ENCODE measurements at places on chromosomes 6 and 20.

DNA sequence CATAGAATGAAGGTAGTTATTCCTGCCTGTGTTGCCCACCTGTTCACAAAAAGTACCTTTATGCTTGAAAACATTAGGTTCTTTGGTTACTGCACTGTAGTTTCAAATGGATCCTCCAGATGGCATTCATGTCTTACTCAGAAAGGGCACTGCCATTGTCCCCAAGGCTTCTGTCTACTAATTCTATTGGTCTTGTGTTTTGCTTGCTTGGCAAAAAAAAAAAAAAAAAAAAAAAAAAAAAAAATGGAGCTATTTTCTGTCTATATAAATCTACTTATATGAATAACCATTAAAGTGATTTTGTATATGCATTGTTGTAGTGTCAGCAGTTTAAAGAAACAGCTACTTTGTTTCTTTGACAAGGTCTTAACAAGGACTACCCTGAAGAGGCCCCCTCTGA lies 12.7 kb upstream of the EFHC1 start:
- no peak for DNase-seq

DNA sequence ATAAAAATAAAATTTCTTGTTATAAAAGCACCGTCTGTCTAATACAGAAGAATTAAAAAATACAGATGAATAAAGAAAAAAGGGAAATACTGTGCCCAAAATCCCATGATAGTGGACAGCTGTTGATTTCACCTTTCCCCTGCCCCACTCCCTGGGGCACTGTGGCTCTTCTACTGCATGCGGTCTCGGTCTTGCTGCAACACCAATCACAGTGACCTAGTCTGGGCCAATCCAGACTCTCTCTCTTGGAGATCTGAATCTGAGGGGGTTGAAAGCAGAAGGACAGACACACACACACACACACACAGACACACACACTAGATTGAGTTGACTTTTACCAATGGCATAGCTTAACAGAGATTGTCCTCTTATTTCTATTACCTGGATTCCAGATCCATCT lies 70.5 kb upstream of the FYN start:
- DNase-seq = no peak

GRCh38 chr6:108944071-108944470 lies 95.8 kb downstream of the ARMC2 start:
- no peak for DNase-seq

DNA sequence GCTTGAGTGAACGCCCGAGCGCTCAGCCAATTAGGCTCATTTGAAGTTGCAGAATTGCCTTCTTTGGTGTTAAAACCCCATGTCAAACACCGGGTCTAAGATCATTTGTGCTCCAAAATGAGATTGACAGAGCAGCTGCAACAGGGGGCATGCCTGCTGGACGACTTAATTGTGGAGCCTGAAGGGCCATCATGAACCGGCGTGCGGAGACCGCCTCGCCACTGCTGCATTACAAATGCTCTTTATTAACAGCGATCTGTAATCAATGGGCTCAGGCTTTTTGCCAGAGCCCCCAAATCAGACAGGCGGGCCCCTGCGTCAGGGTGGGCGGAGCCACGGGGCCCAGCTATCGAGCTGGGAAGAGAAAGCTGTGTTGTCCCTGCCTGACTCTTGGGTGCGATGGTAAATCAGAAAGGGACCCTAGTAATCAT lies 183.2 kb downstream of the SIM1 start:
- no peak for DNase-seq
